Activated CD4-positive, alpha-beta T cell treated with anti-CD3 and anti-CD28 coated beads, Interleukin-2, amount 50 U/mL, for 1 hour (primary cell): ENCODE measurements at places on chromosomes 2 and 18.

GRCh38 chr18:33123862-33124518, 316.5 kb downstream of the CCDC178 start:
- DNase-seq: no peak

DNA sequence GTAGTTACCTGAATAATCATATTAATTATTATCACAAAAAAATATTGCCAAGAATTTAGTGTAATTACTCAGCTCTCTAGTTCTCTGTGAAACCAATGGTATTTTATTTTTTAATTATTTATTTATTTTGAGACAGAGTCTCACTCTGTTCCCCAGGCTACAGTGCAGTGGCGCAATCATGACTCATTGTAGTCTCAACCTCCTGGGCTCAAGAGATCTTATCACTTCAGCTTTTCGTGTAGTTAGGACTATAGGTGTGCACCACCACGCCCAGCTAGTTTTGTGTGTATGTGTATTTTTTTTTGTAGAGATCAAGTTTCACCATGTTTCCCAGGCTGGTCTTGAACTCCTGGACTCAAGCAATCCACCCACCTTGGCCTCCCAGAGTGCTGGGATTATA, 440.4 kb upstream of the CDH20 start:
- DNase-seq: no peak

DNA sequence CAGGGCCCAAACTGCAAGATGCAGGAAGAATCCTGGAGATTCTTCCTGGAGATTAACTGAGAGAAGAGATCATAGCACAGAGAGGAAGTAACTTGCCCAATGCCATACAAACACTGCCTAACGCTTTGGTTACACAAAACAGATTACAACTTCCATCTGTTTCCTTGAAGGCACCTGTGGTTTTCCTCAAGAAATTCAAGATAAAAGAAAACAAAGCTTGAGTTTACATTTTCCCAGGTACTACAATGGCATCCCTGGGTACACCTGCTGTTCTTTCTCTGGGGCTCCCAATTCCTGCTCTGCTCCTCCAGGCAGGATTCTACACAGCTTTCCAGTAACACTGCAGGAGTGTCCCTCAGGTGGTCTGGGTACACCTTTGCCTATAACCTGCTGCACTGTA, 781.9 kb upstream of the ID2 start:
- DNase-seq: no peak

DNA sequence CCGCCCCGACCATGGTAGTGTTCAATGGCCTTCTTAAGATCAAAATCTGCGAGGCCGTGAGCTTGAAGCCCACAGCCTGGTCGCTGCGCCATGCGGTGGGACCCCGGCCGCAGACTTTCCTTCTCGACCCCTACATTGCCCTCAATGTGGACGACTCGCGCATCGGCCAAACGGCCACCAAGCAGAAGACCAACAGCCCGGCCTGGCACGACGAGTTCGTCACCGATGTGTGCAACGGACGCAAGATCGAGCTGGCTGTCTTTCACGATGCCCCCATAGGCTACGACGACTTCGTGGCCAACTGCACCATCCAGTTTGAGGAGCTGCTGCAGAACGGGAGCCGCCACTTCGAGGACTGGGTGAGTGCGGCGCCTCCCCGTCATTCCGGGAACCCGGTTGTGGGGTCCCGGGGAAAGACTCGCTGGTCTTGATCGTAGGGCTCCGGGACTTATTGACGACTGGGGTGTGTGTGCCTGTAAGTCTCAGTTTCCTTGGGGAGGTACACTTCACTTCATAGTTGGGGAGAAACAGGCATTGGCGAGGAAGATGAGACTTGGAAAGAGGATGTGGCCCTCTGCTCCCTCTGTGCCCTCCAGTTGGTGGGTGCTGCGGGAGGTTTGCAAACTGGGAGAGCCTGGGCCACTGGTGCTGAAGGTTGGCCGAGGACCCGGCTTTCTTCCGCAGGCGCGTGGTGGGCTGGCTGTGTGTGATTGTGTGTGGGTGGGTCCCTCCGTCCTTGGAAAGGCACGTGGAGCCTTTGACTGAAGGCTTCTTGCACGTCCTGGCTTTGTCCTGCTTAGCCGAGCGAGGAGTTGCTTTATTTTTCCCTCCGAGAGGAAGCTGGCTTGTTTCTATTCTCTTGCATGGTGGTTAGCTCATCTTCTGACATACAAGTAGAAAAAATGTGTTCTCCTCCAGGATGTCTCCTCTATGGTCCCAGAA, 886 bp downstream of the PRKCE start:
- DNase-seq: peak; percentile 29

- DNase-seq: no peak
Observed at GRCh38 chr2:236919209-236919608, 166.5 kb upstream of the COPS8 start.

DNA sequence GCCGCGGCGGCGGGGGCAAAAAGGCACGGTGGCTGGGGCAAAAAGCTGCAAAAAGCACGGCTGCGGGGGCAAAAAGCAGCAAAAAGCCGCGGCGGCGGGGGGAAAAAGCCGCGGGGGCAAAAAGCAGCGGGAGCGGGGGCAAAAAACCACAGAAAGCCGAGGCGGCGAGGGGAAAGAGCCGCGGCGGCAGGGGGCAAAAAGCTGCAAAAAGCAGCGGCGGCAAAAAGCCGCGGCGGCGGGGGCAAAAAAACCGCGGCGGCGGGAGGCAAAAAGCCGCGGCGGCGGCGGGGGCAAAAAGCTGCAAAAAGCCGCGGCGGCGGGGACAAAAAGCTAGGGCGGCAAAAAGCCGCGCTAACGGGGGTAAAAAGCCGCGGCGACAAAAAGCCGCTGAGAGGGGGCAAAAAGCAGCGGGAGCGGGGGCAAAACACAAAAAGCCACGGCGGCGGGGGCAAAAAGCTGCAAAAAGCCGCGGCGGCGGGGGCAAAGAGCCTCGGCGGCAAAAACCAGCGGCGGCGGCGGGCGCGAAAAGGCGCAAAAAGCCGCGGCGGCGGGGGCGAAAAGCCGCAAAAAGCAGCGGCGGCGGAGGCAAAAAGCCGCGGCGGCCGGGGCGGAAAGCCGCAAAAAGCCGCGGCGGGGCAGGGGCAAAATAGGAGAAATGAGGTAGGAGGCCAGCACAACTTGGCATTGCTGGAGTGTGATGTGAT, 123.4 kb downstream of the ANKRD30BL start:
- no peak for DNase-seq

GRCh38 chr2:62319070-62319469, 123.2 kb downstream of the B3GNT2 start:
- DNase-seq: no peak

DNA sequence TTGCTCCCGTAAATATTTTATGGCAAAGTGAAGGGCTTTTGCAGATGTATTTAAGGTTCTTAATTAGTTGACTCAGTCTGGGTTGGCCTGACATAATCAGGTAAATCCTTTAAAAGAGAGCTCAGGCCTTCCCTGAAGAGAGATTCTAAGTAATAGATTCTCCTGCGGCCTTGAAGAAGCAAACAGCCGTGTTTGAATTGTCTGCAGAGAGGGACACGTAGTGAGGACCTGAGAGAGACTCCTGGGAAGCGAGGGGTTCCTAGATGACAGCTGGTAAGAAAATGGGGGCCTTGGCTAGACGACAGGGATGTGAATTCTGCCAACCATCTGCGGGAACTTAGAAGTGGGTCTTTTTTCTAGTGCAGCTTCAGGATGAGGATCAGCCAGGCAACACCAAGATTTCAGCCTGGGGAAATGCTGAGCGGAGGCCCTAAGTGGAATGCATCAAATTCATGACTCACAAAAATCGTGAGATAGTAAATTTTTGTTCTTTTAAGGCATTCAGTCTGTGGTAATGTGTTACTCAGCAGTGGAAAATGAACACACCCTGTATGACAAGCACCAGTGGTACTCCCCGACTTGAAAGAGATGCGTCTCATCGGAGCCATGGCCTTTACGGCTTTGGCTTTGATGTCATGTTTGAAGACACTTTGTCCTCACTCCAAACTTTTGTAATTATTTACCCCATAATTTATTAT, 62.1 kb upstream of the SMIM21 start:
- DNase-seq: no peak

- DNase-seq: no peak
Observed at GRCh38 chr2:74146929-74147726, 584 bp downstream of the BOLA3 start.

DNA sequence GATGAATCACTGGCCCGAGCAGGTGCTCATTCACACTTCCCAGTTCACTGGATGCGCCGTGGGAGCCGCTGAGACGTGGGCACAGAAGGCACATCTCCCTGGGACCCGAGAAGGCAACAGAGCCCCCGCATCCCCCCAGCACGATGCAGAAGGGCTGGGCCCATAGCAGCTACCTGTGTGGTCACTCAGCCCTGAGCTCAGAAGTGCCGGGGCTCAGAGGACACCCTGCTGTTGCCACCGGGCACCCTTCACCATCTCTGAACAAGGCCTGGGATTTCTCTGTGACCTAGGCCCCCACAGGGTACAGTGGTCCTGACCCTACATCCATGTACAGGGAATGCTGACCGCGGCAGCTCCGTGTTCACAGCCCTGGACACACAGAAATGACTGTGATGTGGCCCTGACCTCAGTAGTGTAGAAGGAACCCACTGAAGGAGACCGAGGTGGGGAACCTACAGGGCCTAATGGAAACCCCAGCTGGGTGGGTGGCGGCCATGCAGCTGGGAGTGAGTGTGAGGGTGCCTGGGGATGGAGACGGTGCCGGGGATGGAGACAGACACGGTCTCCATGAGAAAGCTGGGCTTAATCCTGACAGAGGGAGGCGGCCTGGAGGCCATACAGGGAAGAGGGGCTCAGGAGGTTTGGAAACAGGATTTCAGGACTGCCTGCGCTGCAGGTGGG, 111.9 kb upstream of the OTOS start:
- DNase-seq: no peak

DNA sequence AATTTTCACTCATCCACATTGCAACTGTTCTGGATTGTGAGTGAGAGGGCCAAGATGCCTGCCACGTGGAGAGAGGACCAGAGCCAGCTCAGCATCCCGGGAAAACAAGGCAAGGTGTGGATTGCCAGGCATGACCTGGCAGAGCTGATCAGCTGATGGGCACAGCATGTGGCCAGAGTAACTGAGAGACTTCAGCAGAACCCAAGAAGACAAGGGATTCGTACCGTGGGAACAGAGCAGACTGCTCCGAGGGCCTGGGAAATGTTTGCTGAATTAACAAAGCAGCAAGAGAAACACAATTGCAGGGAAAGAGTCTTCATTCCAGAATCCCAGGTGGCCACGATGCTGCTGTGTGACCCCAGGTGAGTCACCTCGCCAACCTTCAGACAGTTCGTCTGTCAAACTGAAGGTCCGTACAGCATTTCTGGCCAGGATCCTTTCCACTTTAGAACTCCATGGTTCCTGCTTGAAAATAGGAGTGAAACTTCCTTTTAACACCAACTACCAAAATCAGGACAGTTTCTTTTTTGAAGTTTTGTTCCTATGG, 26.3 kb upstream of the POMC start:
- no peak for DNase-seq

DNA sequence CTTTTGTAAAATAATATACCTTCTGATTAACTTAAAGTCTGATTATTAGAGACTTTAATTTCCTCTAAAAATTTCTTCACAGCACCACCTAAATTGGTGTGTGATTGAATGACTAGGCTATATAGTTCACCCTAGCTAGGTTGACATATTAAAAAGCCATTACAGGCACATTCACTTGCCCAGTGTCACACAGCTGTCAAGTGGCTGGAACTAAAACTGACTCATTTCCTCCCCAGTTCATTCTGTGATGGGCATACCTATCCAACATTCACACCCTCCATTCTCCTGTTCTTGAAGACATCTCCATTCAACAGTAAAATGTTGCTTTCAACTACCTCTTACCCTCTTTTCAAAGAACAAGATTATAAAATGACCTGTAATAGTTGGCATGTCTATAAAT, 334.5 kb downstream of the ARHGAP15 start:
- no peak for DNase-seq

DNA sequence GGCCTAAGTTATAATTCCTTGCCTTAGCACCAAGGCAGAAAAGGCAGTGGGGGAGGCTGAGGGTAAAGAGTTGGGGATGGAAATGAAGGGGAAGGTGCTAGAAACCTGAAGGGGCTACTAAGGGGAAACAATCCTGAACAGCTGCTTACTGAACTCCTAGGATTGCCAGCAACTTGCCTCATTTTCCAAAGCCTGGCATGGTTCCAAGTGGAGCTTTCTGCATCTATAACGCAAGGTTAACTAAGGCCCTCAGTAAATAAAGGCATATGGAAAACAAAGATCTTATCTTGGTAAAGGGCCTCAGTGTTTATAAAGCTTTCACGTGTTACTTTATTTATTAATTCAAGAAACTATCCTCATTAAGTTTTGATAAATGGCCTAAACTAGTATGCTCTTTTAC, 10.9 kb downstream of the MEP1B start:
- DNase-seq: no peak

DNA sequence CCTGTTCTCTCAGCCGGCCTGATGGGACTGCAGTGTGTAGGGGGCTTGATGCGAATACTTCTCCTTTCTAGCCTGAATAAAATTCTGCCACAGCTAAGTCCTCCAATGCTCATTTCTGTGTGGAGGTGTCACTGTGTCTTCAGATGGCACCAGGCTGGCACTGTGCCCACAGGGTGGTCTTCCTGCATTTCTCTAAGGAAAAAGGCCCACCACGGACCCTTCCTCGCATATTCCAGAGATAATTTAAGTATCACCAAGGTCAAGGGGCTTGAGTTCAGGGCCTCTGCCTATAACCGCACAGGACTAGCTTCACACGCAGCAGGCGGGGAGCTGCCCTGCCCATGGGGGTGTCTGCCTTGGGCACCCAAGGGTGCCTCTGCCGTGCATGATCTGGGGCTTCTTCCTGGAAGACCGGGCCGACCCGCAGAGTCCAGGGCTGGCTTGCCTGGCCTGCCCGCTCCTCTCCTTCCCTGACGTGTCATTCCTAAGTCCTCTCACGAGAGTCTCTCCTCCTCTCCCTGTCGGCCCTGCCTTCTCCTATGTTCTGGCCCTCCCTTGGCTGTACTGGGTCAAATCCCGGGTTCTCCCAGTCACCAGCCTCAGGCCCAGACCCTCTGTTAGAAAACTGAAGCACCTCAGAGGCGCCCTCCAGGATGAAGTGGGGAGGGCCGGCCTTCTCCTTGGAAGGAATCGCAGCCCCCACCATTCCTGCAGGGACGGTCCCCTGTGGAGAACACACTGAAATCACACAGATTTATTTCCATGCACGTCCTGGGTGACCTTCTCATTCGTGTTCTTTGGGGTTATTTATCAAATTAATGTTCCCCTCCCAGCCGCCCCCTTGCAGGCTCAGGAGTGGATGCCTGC, 48.9 kb upstream of the PXDN start:
- no peak for DNase-seq

- peak; percentile 46 for DNase-seq
Observed at GRCh38 chr18:80159713-80160636, 50.9 kb downstream of the ADNP2 start.

- no peak for DNase-seq
Observed at GRCh38 chr2:183455056-183455455, 330.8 kb downstream of the NUP35 start.

DNA sequence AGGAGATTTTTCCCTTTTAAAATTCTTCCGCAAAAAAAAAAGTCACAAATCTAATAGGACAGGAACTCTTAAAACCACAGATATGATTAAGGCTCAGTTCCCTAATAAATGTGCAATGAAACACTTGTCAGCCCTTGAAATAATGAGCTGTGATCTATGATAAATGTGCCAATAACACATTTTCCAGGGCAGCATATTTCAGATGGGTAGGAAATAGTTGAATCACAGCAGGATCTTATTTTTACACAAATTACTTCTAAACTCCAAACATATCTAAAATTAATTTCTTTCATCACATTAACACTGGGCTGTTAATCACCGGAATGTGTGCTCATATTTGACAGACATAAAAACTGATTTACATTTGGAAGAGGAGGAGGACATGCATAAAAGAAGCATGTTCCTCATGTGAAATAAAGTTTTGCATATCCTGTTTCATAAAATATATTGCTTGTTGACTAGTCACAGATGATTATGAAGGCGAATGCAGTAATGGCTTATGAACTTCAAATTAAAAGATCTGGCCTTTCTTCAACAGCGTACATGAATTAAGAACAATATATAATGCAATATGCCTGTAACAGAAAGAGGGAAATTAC, 281.4 kb downstream of the PAX3 start:
- no peak for DNase-seq
